ENCODE measurements at places on chromosomes 12 and 14.

GRCh38 chr14:30906752-30907658, 32.6 kb downstream of the COCH start:
- DNase-seq, result no peak

DNA sequence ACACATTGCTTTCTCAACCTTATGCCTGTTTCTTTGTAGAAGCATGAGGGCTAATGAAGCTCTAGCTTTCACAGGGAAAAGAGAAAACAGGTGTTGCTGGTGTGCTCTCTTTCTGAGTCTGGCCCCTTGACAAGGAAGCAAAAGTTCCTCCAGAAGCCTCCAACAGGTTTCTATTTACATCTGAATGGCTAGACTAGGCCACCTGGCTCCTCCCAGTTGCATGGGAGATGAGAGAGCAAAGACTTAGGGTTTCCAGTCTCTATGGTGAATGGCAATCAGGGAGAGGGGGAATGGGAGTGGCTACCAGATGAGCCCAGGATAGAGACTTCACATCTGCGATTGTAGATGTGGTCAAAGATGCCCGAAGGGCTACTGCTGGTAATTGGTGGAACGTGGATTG, 138.1 kb upstream of the PLXNC1 start:
- no peak for DNase-seq

GRCh38 chr12:46573347-46573658, 200.7 kb upstream of the SLC38A2 start:
- DNase-seq, result no peak

- DNase-seq, result no peak
Measured at GRCh38 chr12:26287671-26288381, 92.5 kb downstream of the SSPN start.

DNA sequence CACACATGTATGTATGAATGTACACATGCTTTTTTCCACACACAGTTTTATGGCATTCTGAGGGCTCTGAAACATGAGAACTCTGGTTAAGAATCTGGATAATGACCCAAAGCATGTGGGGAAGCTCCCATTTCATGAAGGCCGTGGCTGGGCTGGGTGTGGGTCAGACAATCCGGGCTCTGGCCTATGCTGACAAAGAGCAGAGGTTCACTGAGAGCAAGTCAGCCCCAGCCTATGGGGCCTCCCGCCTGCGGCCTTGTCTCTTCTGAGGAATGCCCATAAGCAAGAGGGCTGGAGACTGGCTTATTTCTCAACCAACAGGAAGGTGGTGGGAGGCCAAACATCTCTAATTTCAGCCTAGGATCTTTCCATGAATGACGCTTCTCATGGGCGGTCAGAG, 8.5 kb downstream of the MYH6 start:
- no peak for DNase-seq

Data from WERI-Rb-1 (cell line).